ENCODE measurements at places on chromosomes 4 and X.

GRCh38 chr4:160403081-160403480 lies 1300.2 kb downstream of the RAPGEF2 start:
- DNase-seq = no peak

GRCh38 chr4:14446311-14446710 lies 556.0 kb upstream of the CPEB2 start:
- no peak for DNase-seq

GRCh38 chr4:174461466-174462106 lies 60.7 kb downstream of the HPGD start:
- no peak for DNase-seq

DNA sequence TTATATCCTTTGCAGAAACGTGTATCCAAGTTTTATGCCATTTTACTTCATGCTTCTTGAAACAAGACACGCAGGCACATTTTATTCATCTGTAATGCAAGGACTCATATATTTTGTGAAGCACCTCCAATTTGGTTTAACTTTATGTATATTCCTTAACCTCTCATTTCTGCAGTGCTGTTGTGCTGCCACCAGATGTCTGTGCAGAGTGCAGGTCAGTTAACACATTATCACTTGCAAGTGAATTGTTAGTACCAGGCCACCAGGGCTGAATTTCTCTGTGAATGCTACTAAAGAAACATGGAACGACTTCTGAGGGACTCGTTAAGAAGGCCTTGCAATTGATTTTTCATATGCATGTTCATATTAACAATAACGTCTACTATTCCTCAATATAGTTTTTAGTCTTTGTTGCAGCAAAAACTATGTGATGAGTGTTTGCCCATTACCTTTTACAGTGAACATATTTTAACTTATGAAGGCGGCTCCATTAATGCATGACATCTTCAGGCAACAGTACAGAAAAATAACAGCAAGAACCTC lies 770.3 kb downstream of the NLGN4X start:
- DNase-seq = no peak

GRCh38 chr4:8732092-8732491 lies 139.5 kb downstream of the CPZ start:
- DNase-seq = no peak

GRCh38 chrX:68203646-68204045 lies 229.6 kb downstream of the OPHN1 start:
- no peak for DNase-seq

GRCh38 chrX:43002526-43003203 lies 224.7 kb upstream of the PPP1R2C start:
- DNase-seq = no peak

GRCh38 chrX:53494436-53494835 lies 60.3 kb upstream of the HSD17B10 start:
- no peak for DNase-seq

DNA sequence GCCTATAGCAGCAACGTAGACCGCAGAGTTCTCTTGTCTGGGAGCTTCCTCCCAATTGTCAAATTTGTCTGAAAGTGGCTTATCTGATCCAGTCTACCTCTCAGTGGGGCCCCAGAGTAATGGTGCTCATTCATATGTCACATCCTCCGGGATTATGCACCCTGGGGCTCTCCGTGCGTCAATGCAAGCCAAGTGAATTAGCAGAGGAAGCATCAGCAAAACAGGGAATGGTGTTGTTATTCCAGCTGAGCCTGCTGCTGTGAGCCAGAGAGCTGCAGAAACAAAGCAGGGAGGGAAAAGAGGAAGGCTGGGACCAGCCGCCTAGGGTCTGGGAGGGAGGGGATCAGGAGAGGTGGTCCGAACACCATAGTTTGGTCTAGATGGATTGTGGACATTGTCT lies 95.2 kb downstream of the CLNK start:
- DNase-seq = no peak

DNA sequence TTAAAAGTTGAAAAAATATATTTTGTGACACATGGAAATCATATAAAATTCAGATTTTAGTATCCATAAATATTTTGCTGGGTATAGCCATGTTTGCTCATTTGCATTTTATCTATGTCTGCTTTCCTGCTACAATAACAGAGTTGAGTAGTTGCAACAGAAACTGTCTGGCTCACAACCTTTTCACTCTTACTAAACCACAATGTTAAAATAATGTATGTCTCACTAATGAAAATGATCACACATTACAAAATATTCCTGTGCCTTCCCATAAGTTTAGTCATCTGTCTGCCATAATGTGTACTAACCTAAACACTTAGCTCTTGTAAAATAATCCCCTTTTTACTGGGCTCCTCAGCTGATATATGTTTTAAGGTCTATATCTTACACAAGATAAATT lies 174.0 kb upstream of the PRPS2 start:
- no peak for DNase-seq

DNA sequence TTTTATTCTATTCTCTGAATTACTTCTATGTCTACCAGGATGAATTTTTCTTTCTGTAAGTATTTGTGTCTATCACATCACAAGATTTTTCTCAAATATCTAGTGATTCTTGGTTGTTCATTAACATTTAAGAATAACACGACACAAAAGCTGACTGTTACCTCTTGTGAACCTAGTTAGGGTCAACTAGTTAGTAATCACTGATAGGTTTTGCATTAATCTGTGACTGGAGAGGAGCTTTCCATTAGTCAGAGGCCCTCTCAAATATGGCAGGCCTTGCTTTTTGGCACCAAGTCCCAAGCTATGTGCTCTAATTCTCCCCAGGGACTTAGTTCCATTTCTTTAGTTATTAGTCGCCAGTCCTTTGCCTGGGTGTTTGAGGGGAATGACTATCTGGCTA lies 259.2 kb downstream of the CFAP299 start:
- no peak for DNase-seq

DNA sequence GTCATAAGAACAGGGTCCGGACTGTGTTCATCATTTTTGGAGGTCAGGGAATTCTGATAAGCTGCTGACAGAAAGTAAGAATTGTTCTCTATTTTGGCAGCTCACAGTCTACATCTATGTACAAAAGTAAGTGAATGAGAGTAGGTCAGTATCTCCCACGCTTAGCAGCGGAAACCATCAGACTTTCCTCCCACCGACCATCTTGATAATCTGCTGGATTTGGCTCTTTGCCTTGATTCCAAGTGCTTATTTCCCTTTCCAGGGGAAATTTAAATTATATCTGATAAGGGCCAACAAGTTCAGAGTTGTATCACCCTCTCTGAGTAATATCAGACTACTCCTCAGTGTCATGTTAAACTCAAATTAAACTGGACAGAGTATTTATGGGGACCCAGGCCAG lies 118.0 kb downstream of the CAMK2D start:
- no peak for DNase-seq

DNA sequence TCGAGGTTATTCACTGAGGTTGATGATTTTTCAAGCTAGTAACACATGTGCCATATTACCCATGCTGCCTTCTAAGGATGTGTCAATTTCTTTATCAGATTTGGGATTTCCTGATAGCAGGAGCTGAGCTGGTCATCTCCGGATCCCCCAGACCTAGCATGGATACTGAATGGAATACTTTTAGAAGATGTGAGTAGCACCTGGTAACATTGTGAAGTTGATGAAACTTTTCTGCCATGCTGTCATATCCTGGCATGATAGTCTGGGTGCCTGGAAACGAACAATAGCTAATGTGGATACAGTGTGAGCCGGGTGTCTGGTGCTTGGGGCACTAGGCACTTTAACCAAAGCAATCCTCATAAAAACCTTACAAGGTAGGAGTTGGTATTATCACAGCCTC lies 11.0 kb upstream of the CYTL1 start:
- no peak for DNase-seq

DNA sequence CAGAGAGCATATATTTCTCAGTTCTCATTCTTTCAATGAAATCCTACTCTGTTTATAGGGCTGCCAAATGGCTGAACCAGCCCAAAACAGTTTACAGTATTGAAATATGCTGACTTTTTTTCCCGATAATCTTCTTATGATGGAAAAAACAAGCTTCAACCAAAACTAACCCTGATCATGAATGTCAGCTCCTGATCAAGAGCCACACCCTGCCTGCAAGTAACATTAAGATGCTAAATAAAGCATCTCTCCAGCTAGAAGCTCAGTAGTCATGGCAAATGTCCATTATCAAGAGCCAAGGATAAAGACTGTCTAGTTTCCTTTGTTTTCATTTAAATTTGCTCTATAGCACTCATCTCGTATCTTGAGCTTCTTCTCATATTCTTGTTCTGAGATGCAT lies 136.0 kb downstream of the ADAMTS3 start:
- no peak for DNase-seq

DNA sequence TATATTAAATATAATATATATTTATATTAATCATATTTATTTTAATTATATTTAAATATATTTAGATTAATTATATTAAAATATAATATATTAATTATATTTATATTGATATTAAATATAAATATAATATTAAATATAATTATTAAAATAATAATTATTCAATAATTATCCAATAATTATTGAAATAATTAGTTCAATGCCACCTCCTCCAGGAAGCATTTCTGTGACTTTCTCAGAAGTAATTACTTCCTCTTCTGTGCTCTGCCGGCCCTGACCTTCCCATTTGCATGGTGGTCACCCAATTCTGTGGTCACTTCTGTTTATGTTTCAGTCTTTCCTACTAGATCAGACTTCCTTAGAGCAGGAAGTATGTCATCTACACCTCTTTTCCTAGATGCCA lies 45.8 kb downstream of the EVC2 start:
- DNase-seq = no peak

DNA sequence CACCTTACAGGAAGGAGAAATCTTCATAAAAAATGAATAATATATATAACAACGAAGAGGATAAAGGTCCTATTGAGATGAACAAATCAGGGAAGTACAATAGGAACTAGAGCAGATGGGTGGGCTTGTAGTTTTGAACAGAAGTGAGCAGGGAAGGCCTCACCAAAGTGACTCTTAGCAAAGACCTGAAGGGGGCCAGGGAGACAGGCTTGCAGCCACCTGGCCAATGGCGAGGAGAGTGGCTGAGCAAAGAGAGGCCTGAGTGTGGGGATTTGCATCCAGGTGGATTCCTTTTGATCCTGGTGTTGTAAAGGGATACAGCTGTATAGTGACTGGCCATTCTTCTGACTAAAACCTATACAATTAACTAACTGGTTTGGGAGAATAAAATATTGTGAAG lies 354.1 kb downstream of the CAMK2D start:
- DNase-seq = no peak

DNA sequence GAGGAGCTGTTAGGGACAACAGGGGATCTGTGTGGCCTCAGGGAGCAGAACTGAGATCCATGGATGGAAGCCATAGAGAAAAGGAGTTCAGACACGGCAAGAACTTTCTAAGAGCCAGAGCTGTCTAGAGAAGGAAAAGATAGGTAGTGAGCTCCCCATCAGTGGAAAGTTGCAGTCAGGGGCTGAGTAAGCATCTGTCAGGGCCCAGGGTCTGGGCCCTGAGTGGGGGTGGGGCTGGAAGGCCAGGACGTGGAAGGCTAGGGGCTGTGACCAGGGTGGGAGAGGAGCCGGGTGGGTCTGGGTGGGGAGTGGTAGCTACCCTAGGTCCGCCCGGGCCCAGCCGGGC lies 324 bp upstream of the MSN start:
- DNase-seq = no peak

GRCh38 chrX:123454712-123455431 lies 270.8 kb downstream of the GRIA3 start:
- DNase-seq = no peak

DNA sequence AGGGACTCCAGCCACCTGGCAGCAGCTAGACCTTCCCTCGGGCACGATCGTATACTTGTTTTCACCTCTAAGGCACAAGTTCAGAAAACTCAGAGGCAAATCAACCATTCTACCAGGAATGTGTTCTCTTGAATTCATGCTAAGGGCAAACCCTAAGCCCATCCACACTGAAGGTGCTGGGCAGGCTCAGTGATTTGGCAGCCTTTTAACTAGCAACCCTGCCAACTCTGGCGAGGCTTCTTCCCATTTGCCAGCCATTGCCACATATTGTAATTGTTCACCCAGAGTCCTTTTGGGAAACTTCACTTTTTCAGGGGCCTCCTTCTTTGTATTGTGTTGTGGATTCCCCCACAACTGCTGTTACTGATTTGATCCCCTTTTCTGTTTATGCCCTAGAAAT lies 298.6 kb upstream of the LDB2 start:
- no peak for DNase-seq

GRCh38 chr4:156073976-156074375 lies 120.3 kb upstream of the CTSO start:
- DNase-seq = no peak

- no peak for DNase-seq
Observed at GRCh38 chr4:70721747-70722146, at the start of gene RUFY3. Gene RUFY3 (plus strand): TSS chr4:70721964. CDS start chr4:70722574, 610 bp downstream.

GRCh38 chr4:128980816-128981326 lies 112.5 kb downstream of the SCLT1 start:
- no peak for DNase-seq

GRCh38 chr4:74682567-74683359 lies 111.6 kb downstream of the BTC start:
- DNase-seq = no peak

DNA sequence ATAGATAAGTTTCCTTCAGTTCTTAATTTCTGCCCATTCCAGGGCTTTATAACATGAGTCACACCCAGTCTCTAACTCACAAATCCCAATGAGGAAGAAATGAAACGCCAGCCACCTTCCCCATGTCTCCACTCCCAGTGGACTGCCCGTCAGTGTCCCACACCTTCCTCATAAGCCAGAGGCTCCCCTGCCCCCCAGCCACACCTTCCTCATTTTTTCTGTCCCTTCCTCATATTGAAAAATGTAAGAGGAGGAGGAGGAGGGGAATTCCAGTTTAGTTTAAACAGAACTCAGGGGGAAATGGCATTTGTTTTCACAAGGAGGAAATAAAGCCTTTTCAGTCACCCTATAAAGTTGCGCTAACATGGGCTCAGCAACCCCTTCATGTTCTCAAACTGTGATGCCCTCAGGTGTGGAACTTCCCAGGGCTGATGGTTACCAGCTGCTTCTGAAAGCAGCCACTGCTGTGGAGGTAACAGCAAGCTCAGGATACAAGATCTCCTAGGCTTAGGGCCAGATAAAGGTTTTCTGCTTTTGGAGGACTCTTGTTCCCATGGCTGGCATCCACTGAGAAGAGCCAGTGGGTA lies 97.8 kb downstream of the PARM1 start:
- no peak for DNase-seq

GRCh38 chr4:114108869-114109268 lies 129.4 kb upstream of the ARSJ start:
- no peak for DNase-seq

DNA sequence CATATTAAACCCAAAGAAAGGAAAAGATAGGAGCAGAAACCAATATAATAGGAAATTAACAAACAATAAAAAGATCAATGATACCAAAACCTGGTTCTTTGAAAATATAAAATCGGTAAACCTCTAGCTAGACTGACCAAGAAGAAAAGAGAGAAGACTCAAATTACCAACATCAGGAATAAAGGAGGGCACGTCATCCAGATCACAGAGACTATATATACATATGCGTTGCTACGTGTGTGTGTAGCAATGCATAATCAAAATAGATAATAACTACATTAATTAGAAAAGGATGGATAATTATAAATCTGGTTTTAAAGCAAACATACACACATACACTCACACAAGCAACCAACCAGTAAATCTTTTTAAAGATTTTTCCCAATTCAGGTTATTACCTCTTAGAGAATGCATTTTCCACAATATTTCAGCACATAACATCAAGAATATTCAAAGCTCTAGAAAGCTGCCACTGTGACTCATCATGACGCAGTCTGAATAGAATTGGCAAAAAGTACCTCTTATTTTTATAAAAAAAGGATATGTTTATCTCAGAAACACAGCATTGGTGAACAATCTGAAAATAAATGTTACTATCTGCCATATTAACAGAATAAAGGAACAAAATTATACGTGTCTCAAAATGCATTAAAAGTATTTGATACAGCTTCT lies 41.4 kb upstream of the USP9X start:
- DNase-seq = no peak

- DNase-seq = no peak
Observed at GRCh38 chr4:123304151-123304964, 92.2 kb upstream of the SPRY1 start.

Measured in CD4-positive, alpha-beta T cell treated with Interleukin-17A for 4 hours (primary cell).